ENCODE measurements at places on chromosomes 16 and 17.

DNA sequence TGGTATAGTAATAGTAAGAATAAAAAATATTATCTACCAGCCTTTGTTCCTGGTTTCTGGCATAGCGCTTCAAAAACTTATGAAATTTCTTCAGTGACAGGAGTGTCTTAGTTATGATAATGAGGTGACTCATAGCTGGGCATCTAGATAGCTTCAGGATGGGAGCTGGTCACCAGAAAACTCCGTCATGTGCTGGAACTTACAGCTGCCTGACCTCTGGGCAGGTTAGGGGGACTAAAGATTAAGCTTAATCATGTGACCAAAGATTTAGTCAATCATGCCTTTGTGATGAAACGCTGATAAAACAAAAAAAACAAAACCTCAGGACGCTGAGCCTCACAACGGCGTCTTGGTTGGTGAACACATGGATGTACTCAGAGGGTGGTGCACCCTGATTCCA, 154.2 kb downstream of the MYO1D start:
- no peak for DNase-seq

GRCh38 chr16:51048544-51048943, 102.5 kb downstream of the SALL1 start:
- DNase-seq: no peak

GRCh38 chr17:60519795-60520194, 6.2 kb downstream of the APPBP2 start:
- DNase-seq: no peak

DNA sequence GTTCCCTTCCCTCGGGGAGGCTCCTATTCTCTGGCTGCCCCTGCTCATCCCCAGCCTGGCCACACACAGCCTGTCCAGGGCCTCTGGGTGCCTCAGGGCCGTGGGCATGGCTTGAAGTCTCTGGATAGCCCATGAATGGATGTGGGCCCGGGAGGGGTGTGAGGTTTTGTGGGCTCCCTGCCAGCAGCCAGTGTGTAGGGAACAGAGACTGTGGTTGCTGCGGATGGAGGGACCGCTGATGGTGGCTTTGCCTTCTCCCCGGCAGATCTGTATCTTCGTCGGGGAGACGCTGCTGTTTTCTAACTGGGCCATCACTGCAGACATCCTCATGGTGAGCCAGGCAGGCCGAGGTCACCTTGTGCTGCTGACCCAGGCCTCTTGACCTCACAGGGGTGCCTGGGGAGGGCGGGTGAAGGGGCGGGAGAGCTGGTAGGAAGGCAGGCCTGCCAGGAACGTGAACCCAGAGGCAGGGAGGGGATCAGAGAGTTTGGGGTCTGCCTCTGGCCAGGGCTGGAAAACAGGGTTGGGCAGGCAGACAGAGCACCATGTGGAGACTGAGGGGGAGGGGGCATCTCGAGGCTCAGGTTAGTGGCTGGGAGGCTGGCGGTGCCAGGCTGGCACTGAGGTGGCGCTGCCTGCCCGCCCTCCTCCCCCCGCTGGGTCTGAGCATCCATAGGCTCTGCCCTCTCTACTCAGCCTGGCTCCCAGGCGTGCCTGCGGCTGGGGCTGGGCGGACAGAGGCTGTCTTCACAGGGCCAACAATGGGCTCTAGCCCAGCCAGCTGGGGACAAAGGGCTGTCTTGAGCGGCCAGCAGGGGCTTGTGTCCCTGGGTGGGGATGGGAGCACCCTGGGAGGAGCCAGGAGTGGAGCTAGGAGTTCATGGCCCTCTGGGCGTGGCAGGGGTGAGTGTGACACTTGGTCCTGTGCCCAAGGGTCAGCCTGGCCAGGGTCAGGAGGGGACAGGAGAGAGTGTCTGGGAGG, 21.4 kb downstream of the MYBBP1A start:
- no peak for DNase-seq

DNA sequence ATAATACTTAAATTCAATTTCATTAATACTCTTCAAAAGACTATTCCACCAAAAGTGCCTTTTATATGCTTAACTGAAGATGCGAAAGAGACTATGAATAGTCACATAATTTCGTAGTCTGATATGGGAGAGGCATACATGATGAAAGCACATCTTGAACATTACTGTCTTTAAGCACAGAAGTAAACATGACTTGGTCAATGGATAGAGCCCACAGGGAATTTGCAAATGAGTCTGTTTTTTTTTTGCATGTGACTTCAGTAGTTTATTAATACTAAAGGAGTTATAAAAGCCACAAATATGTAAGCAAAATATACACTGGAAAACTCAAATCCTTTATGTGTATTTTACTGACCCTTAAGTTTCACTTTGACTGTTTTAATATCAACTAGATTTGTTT, 15.9 kb downstream of the ADPRM start:
- no peak for DNase-seq

DNA sequence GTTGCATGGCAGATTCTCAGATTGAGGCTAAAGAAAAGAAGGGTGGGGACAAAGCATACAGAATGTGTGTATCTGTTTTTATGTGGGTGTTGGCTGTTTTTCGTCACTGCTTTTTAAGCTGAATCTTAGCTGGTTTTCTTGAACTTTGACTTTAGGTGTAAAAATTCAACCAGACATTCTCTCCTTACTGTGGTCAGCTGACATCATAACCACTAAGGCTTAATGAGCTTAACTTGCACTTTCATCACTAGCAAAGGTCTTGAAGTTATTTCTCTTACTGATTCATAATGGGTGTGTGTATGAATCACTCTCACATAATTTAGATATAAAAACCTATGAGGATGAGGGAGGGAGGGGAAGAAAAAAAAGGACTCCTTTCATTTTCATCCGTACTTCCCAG, 4.0 kb upstream of the CDC6 start:
- DNase-seq: no peak

DNA sequence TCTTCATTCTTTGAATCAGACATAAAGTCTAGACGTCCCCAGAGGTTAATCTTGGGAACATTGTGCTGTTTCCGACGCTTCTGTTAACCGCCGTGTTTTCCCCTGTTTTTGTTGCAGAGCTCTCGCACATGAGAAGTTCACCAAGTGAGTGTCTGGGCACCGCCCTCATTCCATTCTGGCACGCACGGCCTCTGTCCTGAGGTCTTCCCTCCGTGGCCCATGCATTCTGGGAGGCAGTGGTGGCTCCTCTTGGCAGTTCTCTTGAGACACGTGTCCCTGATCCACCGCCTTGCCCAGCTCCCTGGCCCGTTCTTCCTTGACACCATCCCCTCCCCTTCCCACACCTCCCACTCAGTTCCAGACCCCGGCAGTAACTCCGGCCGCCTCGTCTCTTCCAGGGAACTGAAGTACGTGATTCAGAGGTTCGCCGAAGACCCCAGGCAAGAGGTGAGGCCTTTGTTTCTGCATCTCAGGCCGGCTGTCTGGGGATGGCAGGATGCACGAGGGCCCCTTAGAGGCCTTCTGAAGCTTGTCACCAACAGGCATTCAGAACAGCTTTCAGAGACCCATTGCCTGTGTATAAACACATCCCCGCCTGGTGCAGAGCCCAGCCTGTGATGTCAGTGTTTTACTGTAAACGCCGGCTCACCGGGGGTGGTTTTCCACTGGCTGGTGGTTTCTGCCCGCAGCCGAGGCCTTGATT, 85.9 kb upstream of the PLCG2 start:
- no peak for DNase-seq

GRCh38 chr17:40915721-40916256, 21.7 kb downstream of the KRT23 start:
- no peak for DNase-seq

- no peak for DNase-seq
Measured at GRCh38 chr16:80806927-80807340, 2.5 kb upstream of the CDYL2 start.

DNA sequence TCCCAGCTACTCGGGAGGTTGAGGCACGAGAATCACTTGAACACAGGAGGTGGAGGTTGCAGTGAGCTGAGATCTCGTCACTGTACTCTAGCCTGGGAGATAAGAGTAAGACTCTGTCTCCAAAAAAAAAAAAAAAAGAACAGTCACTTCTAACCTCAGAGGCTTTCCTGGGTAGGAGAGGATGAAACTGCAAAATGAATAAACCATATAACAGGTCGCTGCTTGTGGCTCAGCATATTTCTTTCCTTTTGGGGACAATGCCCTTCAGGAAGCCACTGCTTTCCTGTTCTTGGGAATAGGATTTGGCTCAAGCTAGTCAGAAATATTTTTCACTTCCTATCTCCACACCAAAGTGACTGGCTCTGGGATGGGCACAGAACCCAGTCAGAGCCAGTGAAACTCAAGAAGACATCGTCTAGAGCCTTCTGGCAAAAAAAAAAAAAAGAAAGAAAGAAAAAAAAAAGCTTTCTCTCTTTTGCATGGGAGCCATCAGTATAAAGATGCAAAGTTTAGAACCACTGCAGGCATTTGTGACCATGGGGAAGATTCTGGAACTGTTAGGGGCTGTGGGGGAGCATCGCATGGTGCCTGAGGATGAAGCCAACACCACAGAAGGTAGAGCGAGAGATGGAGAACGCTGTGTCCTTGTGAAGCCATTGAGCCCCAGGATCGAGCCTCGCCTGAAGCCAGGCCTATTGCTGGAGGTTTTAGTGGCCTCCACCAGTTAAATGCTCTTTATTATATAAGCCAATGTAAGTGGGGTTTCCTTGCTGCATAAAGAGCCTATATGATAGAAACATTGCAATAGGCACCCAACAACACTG, 71.8 kb upstream of the MRTFB start:
- no peak for DNase-seq

DNA sequence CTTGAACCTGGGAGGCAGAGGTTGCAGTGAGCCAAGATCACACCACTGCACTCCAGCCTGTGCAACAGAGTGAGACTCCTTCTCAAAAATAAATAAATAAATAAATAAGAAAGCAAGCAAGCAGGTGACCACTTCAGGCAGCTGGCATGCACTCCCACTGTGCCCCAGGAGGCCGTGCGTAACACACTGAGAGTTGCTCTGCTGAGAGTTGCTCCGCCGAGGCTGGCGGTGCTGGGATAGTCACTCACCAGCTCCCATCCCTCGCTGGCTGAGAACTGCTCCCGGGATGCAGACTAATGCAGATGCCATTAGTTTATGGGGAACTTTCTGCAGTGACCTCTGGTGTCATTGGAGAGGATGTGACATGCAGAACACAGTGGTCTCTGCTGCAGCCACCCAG, 105.7 kb upstream of the PLCG2 start:
- DNase-seq: no peak

GRCh38 chr17:3890082-3890877, 2.6 kb downstream of the CAMKK1 start:
- DNase-seq: no peak

DNA sequence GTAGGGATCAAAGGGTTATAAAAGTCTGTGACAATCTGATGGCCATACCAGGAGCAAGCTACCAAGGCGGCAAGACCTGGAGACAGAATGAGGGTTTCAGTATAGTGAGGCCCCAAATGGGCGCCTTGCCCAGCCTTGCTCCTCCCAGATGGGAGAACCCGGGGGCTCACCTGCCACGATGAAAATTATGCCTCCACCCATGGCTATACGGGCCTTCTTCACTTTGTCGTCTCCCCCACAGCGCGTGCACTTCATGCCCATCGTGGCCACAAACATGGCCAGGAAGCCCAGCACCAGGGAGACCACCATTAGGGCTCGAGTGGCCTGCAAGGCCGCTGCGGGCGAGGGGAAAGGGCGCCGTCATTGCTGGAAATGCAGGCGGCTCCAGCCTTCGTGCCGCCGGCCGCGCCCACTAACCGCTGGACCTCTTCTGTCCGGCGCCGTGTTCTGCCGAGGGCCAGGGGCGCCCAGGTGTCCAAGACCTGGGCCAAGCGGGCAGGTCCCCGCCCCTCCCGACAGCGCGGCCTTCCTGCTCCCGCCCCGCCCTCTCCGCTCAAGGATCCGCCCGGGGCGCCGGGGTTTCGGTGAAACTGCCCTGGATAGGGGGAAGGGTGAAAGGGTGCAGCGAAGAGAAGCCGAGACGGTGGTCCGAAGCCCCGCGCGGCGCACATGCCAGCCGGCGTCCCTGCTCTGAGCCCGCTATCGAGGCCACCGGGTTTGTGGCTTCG, 1.5 kb downstream of the CLDN7 start:
- DNase-seq: no peak

DNA sequence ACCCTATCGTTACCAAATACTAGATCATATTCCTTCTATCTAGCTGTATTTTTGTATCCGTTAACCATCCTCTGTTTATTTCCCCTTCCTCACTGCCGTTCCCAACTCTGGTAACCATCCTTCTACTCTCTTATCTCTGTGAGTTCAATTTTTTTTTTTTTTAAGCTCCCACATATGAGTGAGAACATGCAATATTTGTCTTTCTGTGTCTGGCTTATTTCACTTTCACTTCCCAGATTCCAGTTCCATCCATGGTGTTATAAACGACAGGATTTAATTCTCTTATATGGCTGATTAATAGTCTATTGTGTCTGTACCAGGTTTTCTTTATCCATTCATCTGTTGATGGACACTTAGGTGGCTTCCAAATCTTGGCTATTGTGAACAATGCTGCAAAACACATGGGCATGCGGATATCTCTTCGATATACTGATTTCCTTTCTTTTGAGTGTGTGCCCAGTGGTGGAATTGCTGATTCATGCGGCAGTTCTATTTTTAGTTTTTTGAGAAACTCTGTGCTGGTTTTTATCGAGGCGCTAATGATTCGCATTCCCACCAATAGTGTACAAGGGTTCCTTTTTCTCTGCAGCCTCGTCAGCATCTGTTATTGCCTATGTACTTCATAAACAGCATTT, 599.6 kb downstream of the TMEM114 start:
- no peak for DNase-seq

DNA sequence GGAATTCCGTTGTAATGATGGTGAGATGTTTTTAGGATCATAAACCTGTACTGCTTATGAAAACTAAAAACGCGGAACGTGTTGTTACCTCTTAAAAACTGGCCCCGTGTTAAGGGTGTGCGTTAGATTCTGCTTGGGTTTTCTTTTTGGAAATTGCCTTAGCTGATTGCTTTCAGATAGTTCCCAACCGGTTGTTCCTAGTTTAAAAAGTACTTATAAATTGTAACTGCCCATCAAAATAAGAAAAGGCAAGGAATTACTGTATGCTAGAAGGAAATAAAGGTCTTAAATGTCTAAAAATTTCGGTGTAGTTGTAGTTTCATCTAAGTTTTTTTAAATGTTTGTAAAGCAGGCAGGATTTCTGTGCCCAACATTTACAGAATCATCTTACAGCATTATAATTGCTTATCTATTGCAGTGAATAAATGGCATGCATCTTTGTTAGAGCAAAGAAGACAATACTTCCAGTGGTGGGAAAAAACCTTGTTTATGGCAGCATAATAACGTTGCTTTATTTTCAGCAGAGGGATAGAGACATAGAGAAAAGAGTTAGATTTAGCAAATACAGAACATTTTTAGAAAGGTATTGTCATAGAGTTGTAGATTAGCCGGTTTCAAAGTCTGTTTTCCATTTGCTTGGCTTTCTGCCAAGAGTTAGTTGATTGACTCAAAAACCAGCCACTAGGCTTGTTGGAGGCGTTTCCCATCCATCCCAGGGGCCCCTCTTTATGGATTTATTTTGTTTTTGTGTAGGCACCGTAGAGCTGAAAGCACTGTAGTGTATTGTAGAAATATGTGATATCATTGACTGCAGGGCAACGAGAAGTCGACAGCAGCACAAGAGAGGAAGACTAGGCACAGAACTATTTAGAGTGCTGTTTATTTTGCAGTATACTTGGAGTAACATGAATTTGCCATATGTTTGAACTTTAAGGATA, 1.7 kb downstream of the PPM1D start:
- DNase-seq: no peak

Data from stimulated activated CD8-positive, alpha-beta memory T cell treated with anti-CD3 and anti-CD28 coated beads, Interleukin-7, amount 100 ng/mL, for 1 hour (primary cell).